ENCODE measurements at places on chromosomes 6 and 20.

GRCh38 chr6:33960345-33961313 lies 156.8 kb upstream of the MLN start:
- DNase-seq: no peak

- DNase-seq: no peak
Observed at GRCh38 chr20:62308102-62308822, 5.5 kb downstream of the ADRM1 start.

GRCh38 chr6:150194195-150194594 lies 51.4 kb downstream of the PPP1R14C start:
- DNase-seq: no peak

DNA sequence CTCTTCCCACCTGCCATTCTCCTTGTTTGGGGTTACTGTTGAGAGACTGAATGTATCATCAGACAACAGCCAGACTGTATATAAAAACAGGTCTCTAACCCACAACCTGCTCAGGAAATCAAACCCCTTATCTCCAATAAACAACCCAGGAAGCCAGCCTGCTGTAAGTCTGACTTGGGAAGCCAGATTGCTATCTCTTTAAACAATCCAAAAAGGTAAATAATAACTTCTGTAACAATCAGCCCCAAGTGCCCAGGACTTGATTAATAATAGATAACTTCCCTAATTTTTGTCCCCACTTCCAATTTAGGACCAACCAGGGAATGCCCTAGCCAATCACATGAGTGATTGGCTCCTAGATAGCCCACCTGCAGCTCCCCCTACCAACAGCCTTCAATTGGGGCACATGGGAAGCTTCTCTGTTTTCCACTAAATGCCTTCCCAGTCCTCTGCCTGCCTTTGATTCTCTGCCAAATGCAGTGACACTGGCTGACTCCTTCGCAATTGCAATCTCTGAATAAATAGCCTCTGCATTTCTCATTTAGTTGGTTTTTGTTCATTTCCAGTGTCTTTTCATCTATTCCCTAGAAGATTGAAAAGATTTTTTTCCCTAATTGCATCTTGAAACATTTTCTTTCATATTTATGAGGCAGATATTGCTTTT lies 117.1 kb upstream of the TAB2 start:
- no peak for DNase-seq

DNA sequence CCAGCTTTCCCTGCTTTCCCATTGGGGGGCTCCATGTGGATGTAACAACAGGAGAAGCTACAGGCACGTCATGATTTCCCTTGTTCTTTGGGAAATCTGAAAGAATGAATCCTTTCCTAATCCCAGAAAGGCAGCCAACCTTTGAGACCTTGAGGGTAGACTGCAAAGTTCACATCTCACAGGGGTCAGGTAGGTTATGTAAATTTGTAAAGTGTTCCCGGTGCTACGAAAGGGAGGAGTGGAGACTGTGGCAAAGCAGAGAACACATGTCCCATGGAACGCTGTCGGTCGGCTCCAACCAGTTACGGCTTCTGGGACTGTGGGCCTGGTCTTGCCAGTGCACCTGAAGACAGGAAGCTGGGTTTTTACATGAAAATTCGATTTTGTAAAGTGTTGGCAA lies 85.1 kb downstream of the RSPH3 start:
- no peak for DNase-seq

GRCh38 chr6:54014440-54014839 lies 96.8 kb upstream of the MLIP start:
- DNase-seq: no peak

DNA sequence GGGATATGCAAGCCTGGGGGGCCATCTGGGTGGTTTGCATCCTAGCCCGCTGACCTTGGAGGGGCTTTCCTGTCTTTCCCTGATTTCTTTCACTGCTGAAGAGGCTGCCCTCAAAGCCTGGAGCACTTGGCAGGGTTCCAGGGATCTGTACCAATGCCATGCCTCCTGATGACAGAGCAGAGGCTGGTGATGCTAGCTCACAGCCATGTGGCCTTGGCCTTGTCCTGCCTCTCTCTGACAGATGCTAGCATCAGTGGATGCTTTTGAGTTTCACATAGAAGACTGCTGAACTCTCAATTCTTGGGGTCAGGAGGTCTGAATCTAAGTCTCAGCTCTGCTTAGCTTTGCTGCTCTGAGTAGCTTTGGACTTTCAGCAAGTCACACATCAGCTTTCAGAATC lies 21.9 kb upstream of the RREB1 start:
- DNase-seq: peak; percentile 8
